ENCODE measurements at places on chromosomes 11 and 22. TPM values are rescaled to one million over a fixed set of nuclear protein-coding genes. Genes with fewer than 3 reads are reported as not detected.

Gene LBHD1
- total RNA-seq, result 14.7 TPM

Gene BARX2
- 0.12 TPM for total RNA-seq

Gene PDGFD
- 0.34 TPM for total RNA-seq

Gene C11orf42
- not detected for total RNA-seq

GRCh38 chr22:38963872-38964271 is 6.5 kb downstream of the APOBEC3A start:
- no peak for DNase-seq

DNA sequence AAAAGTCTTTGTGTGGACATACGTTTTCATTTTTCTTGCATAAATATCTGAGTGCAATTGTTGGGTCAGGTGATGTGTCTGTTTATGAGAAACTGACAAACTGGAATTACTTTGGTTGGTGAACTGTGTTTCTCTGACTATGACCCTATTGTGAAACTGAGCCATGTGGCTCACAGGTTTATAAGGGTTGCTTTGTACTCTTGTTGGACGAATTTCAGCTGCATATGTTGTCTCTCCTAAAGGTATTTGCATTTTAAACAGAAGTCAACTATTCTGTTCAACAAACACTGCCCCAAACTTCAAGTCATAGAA is 34.4 kb upstream of the RASD2 start:
- no peak for DNase-seq

GRCh38 chr11:1623716-1624115 is 1.8 kb upstream of the KRTAP5-4 start:
- DNase-seq, result no peak

- no peak for DNase-seq
These were observed 111.6 kb downstream of the RASSF10 start for GRCh38 chr11:13120691-13121090.

- DNase-seq, result no peak
These were observed 34.0 kb upstream of the SLC22A25 start for GRCh38 chr11:63277345-63277943.

DNA sequence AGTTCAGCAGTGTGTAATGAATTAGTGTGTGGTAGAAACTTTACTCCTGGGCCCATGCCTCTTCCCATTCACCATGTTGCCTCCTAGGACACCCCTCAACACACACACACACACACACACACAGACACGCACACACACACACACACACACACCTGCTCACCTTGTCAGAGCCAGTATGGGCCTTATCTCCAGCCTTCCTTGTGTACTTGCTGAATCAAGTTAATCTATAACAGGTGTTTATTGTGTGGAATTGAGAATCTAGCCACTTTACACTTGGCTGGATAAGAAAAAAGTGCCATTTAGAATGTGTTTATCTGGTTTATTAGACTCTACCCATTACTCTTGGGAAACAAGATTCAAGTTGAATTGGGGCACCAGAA is 14.5 kb upstream of the ZDHHC13 start:
- no peak for DNase-seq

- DNase-seq, result no peak
These were observed 123.9 kb downstream of the MRTFA start for GRCh38 chr22:40512426-40513136.

GRCh38 chr22:36028646-36029405 is at the start of gene RBFOX2:
Gene RBFOX2 (minus strand): TSS chr22:36028824. CDS start chr22:36028425, 399 bp downstream.
- DNase-seq, result peak; percentile 88

DNA sequence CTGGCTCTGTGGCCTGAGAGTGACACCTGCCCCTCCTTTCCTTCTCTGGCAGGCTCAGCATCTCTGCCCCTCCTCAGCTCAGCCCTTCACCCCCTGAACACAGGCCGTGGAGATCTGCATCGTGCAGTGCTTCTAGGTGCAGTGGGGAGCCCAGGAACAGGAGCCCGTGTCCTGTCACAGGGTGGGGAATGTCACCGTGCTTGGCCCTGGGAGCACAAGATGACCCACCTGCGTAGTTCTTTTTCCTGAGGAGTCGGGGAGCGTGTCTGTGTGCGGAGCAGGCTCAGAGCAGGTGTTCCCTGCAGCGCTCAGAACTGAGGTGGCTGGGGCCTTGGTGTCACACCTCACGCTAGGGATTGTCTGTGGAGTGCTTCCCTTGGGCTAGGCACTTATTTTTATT is 10.6 kb downstream of the TBC1D22A start:
- no peak for DNase-seq

DNA sequence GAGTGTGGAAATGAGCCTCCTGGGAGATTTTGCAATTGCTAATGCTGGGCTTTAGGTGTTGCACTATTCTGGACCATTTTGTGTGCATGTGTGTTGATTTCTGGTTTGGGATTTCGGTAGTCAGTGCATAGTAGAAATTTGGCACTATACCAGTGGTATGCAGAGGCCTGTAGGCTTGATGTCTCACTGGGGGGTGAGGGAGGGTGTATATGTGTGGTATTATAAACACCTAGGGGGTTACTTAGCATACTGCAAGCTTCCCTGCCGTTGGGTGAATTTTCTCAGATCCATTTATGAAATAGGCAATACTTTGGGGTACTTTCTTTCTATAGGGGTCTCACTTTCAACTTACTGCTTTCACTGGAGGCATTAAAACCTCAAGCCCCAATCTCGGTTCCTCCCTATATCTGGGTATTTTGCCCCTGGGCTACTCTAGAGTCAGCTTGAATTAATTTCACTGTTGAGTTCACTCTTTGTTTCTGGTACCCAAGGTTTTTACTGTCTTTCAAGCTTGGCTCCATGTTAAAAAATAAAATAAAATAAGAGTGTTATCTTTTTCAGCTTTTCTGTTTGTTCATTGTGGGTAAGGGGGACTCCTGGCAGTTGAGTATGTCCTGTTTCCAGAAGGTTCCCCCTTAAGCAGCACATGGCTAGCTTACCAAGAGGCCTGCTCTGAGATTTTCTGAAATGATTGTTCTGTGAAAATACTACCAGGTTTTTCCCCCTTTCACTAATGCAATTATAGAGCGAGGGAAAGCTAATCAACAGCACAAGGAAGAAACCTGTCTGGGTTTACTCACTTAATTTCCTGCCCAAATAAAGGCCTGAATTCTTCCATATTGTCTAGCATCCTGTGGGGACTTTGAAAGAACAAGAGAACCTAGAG is 45.8 kb downstream of the PPFIBP2 start:
- DNase-seq, result no peak

GRCh38 chr11:7621090-7621489 is 52.2 kb downstream of the CYB5R2 start:
- no peak for DNase-seq
